Uterus (tissue), 4 donors: ENCODE measurements at places on chromosomes 1 and 21. TPM values are rescaled to one million over a fixed set of nuclear protein-coding genes. Genes with fewer than 3 reads are reported as not detected.

PADI1 gene
- total RNA-seq, result not detected

DNA sequence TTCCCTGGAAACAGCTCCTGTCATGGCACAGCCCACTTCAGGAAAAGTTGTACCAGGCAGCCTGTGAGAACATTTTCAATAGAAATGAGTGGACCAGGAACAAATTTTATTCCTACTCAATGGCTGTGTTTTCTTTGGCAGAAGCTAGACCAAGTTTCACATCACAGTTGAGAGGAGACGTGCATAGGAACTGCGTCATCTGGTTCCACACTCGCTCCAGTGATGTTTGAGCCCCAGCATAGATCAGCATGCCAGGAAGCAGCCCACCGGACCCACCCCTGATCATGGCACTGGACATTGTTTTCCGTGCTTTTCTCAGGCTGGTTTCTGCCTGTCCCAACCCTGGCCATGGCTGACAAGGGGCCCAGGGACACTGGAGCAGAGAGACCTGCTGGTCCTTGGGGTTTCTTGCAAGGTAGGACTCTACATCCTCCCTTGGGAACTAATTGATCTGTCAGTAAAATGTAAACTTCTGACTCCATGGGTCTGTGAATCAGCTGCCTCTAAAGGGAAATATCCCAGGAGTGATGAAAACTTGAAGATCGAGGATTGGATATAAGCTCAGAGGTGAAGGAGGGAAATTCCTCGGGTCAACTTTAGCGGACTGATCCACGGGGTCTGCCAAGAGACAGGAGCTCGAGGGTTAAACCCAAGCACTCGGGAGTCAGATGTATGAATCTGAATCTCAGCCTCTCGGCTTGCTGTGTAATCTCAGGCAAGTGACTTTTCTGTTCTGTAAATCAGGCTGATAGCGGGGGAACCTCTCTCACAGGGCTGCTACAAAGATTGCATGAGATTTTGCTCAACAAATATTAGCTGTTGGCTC, 35.7 kb downstream of the NEK2 start:
- H3K4me3 ChIP-seq, result no peak overlapping the region
- no peaks in the 10 kb centered on the region for H3K36me3 ChIP-seq
- no peaks in the 10 kb centered on the region for H3K4me1 ChIP-seq
- H3K27ac ChIP-seq, result no peak overlapping the region
- no peak for DNase-seq
- no peaks in the 10 kb centered on the region for H3K27me3 ChIP-seq

TRIM45 gene
- total RNA-seq, result 6.4 TPM

GRCh38 chr1:171134204-171134923, 43.7 kb downstream of the FMO3 start:
- DNase-seq, result no peak
- no peaks in the 10 kb centered on the region for H3K27me3 ChIP-seq
- no peak overlapping the region for H3K4me3 ChIP-seq
- no peak overlapping the region for H3K27ac ChIP-seq
- H3K4me1 ChIP-seq, result no peaks in the 10 kb centered on the region

DNA sequence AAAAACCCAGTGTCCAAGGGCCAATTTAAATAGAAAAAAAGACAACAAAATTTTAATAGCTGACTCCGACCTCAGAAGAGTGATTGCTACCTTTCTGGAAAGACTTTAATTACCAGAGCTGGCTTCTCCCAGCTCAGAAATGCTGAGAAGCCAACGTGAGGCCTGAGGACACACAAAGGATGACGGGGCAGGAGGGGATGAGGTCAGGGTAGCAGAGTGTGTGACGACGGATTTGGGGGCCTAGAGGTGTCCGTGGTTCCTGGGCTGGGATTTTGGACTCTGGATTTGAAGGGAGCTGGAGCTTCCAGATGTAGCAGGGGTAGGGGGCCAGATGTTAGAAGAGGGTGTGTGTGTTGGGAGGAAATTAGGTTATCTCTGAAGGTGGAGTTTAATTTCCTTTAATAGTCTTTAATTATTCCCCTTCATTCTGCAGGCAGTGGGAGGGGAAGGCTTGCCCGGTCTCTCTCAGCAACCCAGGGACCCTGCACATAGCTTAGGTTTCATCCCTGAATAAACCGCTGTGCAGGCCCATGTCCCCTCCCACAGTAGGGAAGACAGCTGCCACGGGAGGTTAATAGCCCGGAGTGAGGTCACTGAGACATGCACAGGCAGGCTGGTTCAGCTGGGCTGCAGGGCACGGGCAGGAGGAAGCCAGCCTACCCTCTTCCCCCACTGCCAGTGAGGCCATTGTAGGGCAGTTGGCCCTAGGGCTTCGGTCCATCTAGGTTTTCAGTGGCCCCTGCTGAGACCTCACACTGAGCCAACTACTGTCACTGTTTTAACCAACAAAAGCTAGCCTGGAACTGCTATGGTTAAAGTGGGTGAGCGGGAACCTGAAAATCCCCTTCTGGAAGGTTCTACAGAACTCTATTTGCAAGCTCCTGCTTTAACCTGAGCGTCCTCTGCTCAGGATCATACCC, 3.8 kb upstream of the PADI3 start:
- no peak overlapping the region for H3K27ac ChIP-seq
- H3K4me3 ChIP-seq, result no peak overlapping the region
- no peak for DNase-seq
- no peaks in the 10 kb centered on the region for H3K36me3 ChIP-seq
- H3K27me3 ChIP-seq, result no peaks in the 10 kb centered on the region
- H3K4me1 ChIP-seq, result no peaks in the 10 kb centered on the region

DNA sequence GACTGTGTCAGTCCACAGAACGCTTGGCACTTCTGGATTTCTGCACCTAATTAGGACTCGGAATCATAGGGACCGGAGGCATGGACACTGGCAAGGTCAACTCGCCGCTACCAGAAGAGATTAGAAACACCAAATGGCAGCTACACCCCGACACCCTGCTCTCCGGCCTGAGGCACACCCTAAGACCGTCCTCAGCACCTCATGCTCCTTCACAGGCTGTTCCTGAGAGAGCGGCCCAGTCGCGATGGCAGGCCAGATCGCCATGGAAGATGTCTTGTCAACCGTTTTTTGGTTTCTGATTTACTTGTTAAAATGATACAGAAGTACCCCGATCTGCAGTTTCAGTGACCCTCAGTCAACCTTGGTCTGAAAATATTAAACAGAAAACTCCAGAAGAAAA, 46.8 kb downstream of the NPHP4 start:
- no peak overlapping the region for H3K4me3 ChIP-seq
- H3K36me3 ChIP-seq, result no peaks in the 10 kb centered on the region
- DNase-seq, result no peak
- H3K27me3 ChIP-seq, result no peaks in the 10 kb centered on the region
- no peak overlapping the region for H3K27ac ChIP-seq
- no peaks in the 10 kb centered on the region for H3K4me1 ChIP-seq

CNKSR1 gene
- total RNA-seq, result 13.3 TPM
